Activated naive CD8-positive, alpha-beta T cell treated with anti-CD3 and anti-CD28 coated beads, Interleukin-2, amount 10 ng/mL, durations not matched to agents 7 days and 5 days (primary cell): ENCODE measurements at places on chromosomes 16 and 17.

DNA sequence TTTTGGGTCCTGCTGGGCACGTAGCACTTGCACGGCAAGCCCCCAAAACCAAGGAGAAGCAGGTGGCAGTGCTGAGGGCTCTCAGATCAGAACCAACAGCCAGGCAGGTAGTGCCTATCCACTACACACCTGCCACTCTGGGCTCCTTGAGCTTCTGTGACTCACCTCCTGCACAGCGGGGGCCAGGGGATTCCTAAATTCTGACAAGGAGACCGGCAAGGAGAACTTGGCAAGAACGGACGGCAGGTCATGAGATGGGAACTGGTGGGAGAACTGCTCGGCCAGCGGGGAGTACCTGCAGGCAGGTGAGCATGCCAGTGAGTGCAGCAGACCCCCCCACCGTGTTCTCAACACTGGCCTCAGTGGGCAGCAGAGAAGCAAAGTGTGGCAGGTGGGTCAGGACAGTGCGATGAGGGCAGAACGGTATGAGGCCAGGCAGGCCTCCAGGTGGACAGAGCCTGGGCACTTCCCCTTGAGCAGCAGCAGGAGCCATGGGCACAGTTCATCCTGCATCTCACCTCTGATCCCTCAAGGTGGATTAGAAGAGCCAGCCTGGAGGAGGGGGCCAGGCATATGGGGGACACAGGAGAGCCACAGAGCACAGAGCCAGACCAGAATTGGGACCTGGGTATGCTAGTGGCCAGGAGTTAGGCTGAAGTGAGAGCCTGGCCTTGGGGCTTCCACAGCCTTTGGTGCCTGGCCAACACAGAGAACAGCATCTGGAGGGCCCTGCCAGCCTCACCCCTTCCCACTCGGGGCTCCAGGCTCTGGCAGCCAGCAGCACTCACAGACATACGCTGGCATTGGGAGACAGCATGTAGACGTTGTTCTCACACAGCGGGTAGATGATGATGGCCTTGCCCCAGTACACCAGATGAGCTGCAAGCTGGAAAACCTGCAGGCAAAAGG, 14.7 kb downstream of the MPG start:
- H3K4me3 ChIP-seq: no peak overlapping the region
- DNase-seq: no peak
- H3K4me1 ChIP-seq: peaks cover 5% of the 10 kb centered on the region
- H3K36me3 ChIP-seq: no peaks in the 10 kb centered on the region

GRCh38 chr17:7883781-7884386, 4.7 kb upstream of the CHD3 start:
- H3K36me3 ChIP-seq: no peaks in the 10 kb centered on the region
- peak overlapping the region; percentile 73 for H3K27ac ChIP-seq
- H3K27me3 ChIP-seq: no peaks in the 10 kb centered on the region
- peak overlapping the region; percentile 77 for H3K4me3 ChIP-seq
- no peak for DNase-seq

GRCh38 chr16:29839822-29840221, 19.6 kb downstream of the MVP start:
- no peaks in the 10 kb centered on the region for H3K27me3 ChIP-seq
- H3K4me1 ChIP-seq: no peaks in the 10 kb centered on the region
- H3K4me3 ChIP-seq: no peak overlapping the region
- no peak for DNase-seq

DNA sequence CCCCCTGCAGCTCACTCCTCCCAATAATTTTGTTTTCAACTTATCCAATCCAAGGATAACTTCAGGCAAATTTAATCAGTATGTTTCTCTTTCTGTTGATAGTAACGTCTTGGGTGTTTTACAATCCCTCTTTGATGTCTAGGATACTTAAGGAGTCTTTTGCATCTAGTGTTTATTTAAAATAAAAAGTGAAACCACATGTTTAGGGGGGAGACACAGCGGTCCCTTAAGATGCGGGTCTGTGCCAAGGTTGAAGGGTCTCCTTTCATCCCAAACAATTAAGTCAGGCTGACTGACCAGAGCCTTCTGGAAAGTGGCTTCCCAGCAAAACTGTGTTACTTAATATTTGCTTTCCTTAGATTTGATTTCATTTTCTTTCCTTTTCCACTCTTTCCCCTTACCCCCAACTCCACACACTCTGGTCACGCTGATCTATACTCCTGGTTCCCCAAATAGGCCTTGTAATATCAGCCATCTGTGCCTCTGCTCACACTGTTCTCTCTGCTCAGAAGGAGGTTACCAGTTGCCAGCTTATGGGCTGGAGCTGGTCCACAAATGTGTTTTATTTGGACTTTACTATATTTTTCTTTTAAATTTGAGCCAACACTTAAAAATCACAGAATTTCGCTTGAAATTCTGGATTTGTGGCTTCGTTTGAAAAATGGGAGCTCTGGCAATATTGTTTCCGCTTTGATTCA, 11.2 kb downstream of the ANKS4B start:
- H3K27ac ChIP-seq: no peak overlapping the region
- no peak for DNase-seq
- no peaks in the 10 kb centered on the region for H3K4me1 ChIP-seq
- H3K36me3 ChIP-seq: no peaks in the 10 kb centered on the region

GRCh38 chr17:5219536-5219935, 15.1 kb downstream of the SCIMP start:
- no peaks in the 10 kb centered on the region for H3K27me3 ChIP-seq
- H3K4me1 ChIP-seq: peaks cover 8% of the 10 kb centered on the region
- H3K27ac ChIP-seq: no peak overlapping the region
- DNase-seq: no peak
- peaks cover 2% of the 10 kb centered on the region for H3K36me3 ChIP-seq
- no peak overlapping the region for H3K4me3 ChIP-seq

- H3K27me3 ChIP-seq: no peaks in the 10 kb centered on the region
- no peaks in the 10 kb centered on the region for H3K4me1 ChIP-seq
- H3K4me3 ChIP-seq: no peak overlapping the region
- no peaks in the 10 kb centered on the region for H3K36me3 ChIP-seq
- no peak for DNase-seq
- H3K27ac ChIP-seq: no peak overlapping the region
Measured at GRCh38 chr16:6105115-6105514, 1007.5 kb upstream of the EEF2KMT start.

GRCh38 chr17:50346313-50347116, 589 bp downstream of the XYLT2 start:
- H3K27ac ChIP-seq: peak overlapping the region; percentile 90
- H3K36me3 ChIP-seq: peaks cover 3% of the 10 kb centered on the region
- H3K27me3 ChIP-seq: no peaks in the 10 kb centered on the region
- H3K4me1 ChIP-seq: peaks cover 25% of the 10 kb centered on the region

GRCh38 chr16:79449900-79450299, 150.6 kb downstream of the MAF start:
- peaks cover 3% of the 10 kb centered on the region for H3K4me1 ChIP-seq
- no peak for DNase-seq
- H3K27ac ChIP-seq: no peak overlapping the region
- H3K27me3 ChIP-seq: peaks cover 15% of the 10 kb centered on the region

DNA sequence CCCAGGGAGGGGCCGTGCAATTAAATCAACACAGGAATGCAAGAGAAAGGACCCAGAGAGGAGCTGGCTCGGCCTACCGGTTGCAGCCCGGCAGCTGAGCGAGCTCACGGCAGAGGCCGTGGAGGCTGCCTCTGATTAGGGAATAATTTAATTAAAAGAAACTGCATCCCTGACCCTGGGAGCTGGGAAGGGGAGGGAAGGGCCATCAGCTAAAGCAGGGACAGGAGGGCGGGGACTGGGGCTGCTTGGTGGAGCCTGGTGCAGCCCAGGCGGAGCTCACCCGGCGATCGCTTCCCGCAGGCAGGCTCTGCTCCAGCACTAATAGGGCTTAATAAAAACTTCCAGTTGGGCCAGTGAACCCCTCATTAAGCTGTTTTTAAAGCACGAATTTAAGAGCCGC, 43.4 kb downstream of the LMF1 start:
- no peak overlapping the region for H3K27ac ChIP-seq
- H3K27me3 ChIP-seq: no peaks in the 10 kb centered on the region
- no peak for DNase-seq
- H3K4me1 ChIP-seq: no peaks in the 10 kb centered on the region

GRCh38 chr16:51355195-51355594, 204.1 kb upstream of the SALL1 start:
- H3K36me3 ChIP-seq: no peaks in the 10 kb centered on the region
- no peak for DNase-seq
- H3K27me3 ChIP-seq: no peaks in the 10 kb centered on the region
- no peak overlapping the region for H3K27ac ChIP-seq
- no peak overlapping the region for H3K4me3 ChIP-seq
- H3K4me1 ChIP-seq: no peaks in the 10 kb centered on the region
